Ascending aorta (tissue), 2 donors: ENCODE measurements at places on chromosomes 5 and 9. TPM values are rescaled to one million over a fixed set of nuclear protein-coding genes. Genes with fewer than 3 reads are reported as not detected.

GRCh38 chr5:154628685-154629084 is 126.5 kb upstream of the LARP1 start:
- DNase-seq, result peak; percentile 27
- no peak overlapping the region for H3K4me3 ChIP-seq
- no peak overlapping the region for H3K27ac ChIP-seq
- no peaks in the 10 kb centered on the region for H3K36me3 ChIP-seq

The TXNDC8 gene
- total RNA-seq, result not detected

DNA sequence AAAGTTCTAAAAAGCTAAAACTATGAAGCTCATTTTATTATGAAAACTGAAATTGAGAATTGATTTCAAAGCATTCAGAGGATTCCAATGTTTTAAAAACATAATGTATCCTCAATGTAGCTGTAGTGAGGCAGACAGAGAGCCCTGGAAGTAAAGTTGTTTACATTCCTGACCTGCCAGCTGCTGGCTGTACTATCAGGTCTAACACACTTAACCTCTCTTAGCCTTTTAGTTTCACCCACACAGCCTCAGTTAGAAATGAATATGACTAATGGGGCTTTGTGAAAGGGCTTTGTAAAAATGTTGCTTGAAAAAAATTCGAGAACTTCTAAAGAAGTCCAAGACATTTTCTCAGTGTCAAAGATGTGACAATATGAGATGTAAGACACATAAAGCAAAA is 122.6 kb downstream of the FBXL17 start:
- DNase-seq, result no peak
- H3K4me3 ChIP-seq, result no peak overlapping the region
- H3K36me3 ChIP-seq, result no peaks in the 10 kb centered on the region
- no peaks in the 10 kb centered on the region for H3K27me3 ChIP-seq
- H3K27ac ChIP-seq, result no peak overlapping the region

The PFN3 gene
- total RNA-seq, result not detected

DNA sequence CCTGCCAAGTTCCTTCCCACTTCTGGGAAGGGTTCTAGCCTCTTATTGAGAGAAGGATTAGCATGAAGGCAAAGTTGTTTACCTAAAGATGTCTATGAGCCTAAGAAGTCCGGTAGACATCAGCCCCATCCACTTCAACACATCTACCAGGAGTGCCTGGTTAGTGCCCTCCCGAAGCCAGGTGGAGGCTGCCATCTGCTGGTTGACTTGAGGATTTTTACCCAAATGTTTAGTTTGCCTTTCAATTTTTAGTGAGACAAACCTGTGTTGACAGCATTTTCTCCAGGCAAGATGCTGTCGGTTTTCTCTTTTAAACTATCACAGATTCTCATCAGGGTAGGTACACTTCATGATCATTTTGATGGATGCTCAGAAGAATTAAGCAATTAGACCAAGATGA is 83.6 kb upstream of the TNFSF8 start:
- H3K27me3 ChIP-seq, result no peaks in the 10 kb centered on the region
- DNase-seq, result no peak
- no peaks in the 10 kb centered on the region for H3K4me1 ChIP-seq
- H3K27ac ChIP-seq, result no peak overlapping the region

DNA sequence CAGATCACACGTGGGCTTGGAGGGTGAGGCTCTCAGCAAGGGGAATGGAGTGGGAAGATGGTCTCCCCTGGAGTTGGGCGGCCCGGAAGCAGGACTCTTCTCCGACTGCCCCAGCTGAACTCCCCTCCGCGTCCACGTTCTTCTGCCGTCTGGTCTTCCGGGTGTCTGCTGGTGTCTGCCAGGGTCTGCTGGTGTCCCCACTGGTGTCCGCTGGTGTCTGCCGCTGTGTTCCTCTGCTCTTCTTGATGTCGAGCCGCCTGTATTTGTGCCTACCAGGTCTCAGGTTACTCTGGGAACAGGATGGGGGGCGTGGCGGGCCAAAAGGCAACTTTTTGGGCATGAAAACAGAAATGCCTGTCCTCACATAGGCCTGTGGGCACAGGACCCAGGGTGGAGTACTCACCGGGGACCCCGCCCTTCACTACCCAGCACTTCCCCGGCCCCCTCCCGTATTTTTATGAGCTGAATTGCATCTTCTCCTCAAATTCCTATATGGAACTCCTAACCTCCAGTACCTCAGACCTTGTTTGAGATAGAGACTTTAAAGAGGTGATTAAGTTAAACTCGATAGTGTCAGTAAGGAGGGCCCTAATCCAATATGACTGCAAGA is 675.4 kb downstream of the SEMA5A start:
- H3K27ac ChIP-seq, result no peak overlapping the region
- no peaks in the 10 kb centered on the region for H3K4me1 ChIP-seq
- no peak for DNase-seq

The TYRP1 gene
- not detected for total RNA-seq
